GM13977 (cell line): ENCODE measurements at places on chromosomes 13 and 19.

- peak; percentile 73 for DNase-seq
Measured at GRCh38 chr19:4589579-4590410, 30.3 kb upstream of the SEMA6B start.

DNA sequence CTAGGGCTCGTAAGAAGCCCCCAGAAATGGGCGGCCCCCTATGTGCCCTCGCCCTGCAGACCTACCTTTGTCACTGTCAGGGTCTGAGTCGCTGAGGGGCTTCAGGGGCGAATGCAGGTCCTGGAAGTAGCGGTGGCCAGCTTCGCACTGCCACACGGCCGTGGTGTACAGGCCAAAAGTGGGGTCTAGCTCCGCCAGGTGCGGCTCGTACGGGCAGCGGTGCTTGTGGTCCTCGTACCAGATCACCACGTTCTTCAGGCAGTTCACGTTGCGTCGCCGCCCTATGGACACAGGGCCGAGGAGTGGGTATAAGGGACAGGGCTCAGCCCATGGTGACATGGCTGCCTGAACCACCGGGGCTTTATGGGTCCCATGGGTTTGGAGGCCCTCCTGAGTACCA, 9.8 kb downstream of the ZNF653 start:
- DNase-seq: no peak

GRCh38 chr13:106343836-106344235, 191.6 kb downstream of the EFNB2 start:
- DNase-seq: no peak

DNA sequence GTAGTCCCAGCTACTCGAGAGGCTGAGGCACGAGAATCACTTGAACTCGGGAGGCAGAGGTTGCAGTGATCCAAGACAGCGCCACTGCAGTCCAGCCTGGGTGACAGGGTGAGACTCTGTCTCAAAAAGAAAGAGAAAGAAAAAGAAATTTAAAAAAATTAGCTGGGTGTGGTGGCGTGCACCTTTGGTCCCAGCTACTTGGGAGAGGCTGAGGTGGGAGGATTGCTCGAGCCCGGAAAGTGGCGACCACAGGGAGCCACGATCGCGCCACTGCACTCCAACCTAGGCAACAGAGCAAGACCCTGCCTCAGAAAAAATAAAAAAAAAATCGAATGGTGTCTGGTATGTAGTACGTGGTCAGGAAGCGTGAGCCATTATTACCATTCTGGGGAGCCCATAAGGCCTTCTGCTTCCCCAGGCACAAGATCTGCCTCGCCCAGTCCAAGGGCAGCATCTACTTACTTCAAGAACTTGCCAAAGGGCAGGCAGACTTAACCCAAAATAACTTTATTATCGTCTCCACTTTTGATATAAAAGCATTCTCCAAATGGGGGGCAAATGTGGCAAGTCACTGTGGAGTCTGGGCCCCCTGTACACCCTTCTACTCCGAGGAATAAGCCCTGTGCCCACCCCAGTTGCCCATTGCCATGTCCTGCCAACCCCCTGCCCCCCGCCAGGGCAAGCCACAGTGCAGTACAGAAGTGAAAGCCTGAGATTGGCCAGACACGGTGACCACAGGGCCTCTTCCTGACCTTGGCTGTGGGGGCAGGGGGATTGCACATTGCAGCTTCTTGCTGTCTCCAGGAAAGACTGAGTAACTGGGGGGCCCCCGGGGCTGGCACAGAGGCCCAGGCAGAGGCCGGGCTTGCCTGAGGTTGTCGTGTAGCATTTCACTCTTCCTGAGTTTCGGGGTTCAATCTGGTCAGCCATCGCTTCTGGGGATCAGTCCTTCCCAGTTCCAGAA, 12.6 kb downstream of the CCL25 start:
- DNase-seq: no peak

DNA sequence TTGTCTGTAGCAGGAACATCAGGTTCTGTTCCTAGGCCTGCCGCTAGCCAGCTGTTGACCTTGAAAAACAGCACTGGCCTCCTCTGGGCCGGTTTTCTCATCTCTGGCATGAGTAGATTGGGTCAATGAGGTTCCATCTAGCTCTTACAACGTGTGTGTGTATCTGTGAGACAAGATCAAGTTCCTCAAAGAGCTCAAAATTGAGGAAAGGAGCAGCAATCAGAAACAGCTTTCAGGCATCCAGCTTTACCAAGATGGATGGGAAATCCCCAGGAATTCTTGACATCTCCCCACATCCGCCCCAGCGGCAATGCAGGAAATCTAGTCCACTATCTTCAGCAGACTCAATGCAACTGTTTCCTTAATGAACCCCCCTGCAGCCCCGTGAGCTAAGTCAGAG, 4.9 kb downstream of the FLT1 start:
- no peak for DNase-seq
